GM10248 (cell line): ENCODE measurements at places on chromosomes 12 and 14.

- no peak for DNase-seq
Observed at GRCh38 chr12:16003460-16003859, 92.3 kb downstream of the DERA start.

DNA sequence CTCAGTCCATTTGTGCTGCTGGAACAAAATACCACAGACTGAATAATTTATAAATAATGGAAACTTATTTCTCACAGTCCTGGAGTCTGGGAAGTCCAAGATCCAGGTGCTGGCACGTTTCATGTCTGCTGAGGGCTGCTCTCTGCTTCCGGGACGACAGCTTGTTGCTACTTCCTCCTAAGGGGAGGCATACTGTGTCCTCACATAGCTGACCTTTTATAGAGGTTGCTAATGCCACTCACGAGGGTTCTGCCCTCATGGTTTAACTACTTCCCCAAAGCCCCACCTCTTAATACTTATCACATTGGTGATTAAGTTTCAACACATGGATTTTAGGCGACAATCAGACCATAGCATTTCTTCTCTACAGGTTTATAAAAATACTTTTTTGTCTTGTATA is 411.1 kb downstream of the NRXN3 start:
- DNase-seq, result no peak

DNA sequence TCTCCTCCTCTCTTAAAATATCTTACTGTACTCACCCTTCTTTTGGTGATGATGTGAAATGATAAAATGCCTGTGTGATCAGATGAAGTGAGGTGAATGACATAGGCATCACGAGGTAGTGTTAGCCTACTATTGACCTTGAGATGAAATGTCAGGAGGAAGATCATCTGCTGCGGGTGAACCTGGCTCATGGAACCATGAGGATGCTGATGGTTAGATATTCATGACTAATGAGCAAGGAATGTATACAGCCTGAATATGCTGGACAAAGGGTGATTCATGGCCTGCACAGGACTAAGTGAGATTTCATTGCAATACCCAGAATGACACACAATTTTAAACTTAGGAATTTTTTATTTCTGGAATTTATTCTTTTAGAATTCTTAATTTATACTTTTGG is 89.6 kb downstream of the DAAM1 start:
- no peak for DNase-seq

- DNase-seq, result no peak
Observed at GRCh38 chr12:19755136-19755535, 315.8 kb downstream of the AEBP2 start.

DNA sequence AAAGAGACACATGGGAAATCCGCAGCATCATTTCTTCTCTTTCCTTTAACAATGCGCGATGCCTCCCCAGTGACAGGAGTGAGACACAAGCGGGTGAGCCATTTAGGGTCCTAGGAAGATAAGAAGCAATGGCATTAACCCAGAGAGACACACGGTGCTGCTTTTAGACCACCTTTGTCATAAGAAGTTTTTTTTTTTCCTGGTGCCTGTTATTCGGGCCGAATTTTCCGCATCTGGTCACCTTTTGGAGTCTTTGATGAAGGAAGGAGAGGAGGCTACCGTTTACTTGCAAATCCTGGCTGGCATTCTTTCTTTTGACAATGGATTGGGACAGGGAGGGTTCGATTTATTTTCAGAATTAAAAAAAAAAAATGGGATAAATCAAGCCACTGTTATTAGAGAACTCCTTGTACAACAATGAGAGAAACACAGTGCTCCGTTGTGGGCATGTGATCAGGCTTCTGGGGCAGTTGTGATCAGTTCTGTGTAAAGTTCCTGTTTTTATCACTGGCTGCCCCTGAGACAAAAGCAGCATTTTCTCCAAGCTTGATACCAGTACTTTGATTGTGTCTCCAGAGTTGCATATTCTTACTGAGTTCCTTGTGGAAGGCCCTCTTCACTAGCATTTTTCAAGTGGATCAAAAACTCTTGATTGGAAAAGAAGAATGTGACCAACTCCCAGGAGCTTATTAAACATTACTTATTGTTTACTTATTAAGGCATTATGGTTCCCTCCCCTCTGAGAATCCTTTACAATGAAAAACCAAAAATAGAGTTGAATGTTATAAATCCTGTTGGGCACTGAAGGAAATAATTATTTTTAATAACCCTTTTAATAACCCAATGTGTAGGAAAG is 1.1 kb downstream of the DIP2B start:
- no peak for DNase-seq

- DNase-seq, result peak; percentile 42
Observed at GRCh38 chr12:93571925-93572711, at the start of gene SOCS2. Gene SOCS2, plus strand, starts transcription at chr12:93572675. Its CDS starts 223 bp downstream, at chr12:93572898.

GRCh38 chr14:103398427-103399195 is 13.4 kb downstream of the MARK3 start:
- no peak for DNase-seq
